ENCODE measurements at places on chromosomes 3 and 15. TPM values are rescaled to one million over a fixed set of nuclear protein-coding genes. Genes with fewer than 3 reads are reported as not detected.

- no peak for DNase-seq
These were observed 137.1 kb downstream of the CBLB start for GRCh38 chr3:105731686-105732085.

DNA sequence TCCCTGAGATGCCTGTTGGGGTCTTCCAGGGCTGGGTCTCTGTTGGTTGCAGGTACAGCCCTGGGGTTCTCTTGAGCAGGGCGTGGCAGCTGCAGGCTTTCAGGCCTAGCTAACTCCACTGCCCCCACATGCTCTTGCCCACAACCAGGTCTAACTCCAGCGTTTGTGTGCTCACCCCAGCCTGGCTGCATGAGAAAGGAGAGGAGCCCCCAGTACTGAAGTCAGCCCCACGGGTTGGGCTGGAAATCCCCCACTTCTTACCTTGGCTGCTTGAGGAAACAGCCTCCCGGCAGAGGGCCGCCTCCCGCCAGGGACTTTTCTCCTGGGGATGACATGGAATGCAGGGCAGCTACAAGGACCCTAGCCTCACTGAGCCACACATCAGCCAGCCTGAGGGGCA lies 16.7 kb upstream of the DLL4 start:
- no peak for DNase-seq

GRCh38 chr15:39132954-39133600 lies 447.8 kb upstream of the THBS1 start:
- peak; percentile 85 for DNase-seq

DNA sequence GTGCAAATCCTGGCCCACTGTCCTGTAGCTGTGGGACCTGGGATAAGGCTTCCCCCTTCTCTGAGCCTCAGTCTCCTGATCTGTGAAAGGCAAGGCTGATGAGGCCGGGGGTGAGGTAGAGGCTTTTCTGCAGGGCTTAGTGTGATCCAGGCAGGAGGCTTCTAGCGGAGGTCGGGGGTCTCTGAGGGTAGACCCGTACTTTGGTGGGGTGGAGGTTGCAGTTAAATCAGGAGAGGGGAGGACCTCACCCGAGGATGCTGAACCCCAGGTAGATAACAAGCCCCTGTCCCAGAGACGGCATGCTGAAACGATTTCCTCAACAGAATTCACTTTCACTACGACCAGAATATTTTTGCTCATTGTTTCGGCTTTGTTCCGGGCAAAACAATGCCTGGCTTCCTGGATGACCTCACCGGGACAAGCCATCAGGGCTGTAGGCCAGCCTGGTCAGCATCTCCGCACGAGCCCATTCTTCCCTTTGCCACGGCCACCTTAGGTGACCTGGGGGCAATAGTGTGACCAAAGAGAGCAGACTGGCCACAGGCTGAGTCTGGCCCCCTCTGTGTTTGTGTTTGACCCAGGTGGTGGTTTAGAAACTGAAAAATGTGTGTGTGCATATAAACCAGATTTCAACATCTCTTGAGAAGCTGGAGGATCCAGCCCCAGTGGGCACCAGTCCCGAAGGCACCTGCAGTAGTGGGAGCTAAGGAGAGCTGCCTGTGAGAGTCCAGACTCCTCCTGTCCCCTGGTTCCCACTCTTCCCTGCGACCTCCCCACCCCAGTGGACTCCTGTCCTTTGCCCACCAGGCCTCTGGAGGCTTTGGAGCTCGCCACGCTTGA lies 33.0 kb downstream of the SLC6A6 start:
- peak; percentile 50 for DNase-seq

- DNase-seq: no peak
These were observed 36.6 kb upstream of the STT3B start for GRCh38 chr3:31495971-31496665.

GRCh38 chr3:72961752-72962151 lies 34.9 kb upstream of the PPP4R2 start:
- no peak for DNase-seq

- no peak for DNase-seq
These were observed 32.7 kb downstream of the GLDN start for GRCh38 chr15:51374131-51374530.

- DNase-seq: no peak
These were observed 7.8 kb upstream of the RFC4 start for GRCh38 chr3:186814100-186814499.

DNA sequence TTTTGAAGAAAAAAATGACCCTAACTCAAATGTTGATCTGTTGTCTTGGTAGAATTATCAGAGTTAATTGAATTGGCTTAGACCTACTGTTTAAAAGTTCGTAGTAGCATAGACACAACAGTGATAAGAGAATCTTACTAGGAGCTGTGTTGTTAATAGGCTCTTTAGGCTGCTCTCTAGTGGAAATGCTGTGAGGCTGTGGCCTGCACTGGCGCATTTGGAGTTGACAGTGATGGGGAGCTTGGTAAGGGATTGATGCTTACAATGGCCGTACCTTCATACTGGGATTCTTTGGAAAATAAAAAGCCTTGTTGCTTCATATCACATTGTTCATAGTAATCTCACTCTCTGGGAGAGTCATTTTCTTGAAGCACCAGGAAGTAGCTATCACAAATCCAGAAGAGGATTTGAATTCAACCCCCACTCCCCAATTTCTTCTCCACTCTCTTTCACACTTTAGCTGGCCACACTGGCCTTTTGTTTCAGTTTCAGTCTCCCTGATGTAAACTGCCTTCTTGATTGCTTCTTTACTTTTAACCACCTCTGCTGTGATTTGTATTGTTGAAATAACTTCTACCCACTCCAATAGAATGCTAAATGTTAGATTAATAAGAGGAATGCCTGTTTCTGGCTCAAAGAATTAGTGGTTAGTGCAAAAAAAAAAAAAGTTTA lies 56.6 kb downstream of the CEP63 start:
- no peak for DNase-seq

DNA sequence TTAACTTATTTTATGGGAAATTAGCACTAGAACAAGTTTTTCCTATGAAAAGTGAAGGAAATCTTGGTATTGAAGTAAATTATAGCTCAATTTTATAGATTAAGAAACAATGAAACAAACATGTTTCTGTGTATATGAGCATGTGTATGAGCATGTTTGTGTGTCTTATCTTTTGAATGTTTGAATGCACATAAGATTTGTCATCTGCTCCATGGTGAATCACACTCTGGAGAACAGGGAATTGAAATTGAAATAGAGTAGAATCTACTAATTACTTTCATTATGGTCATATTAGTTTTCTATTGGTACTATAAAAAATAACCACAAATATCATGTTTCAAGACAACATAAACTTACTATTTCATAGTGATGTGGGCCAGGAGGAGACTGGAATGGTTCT lies 646.6 kb downstream of the OTOL1 start:
- DNase-seq: no peak

GRCh38 chr3:186004209-186004608 lies 66.4 kb upstream of the TRA2B start:
- no peak for DNase-seq

- peak; percentile 32 for DNase-seq
These were observed 287.9 kb downstream of the NLGN1 start for GRCh38 chr3:173685456-173685855.

DNA sequence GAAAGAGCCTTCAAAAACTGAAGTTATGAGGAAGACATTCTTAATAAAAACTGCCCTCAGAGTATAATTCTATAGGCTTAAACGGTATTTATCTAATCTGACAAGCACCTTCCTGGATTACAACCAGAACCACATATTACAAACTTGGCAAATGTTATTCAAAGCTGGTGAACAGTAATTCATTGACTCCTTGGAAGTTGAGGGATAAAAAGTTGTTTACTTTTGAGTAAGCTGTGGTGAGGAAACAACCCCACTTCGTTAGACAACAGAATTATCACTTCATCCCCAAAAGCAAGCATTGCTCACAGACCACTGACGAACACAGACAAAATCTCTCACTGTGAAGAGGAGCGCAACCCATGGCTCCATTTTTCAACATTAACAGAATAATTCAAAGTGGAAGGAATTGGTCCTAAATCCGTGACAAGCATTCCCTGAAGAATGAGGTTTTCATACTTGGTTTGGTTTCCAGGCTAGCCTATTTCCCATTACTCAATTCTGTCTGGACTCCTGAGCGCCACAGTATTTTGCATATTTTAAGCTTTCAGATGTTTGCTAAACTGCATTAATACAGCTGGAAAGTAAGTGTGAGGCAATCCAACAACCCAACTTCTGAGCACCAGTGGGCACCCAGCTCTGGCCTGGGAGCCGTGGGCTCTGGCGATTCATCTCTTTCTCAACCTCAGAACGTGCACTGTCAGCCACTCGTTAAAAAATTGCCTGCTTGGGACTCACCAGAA lies 32.7 kb downstream of the LRIG1 start:
- no peak for DNase-seq

- no peak for DNase-seq
These were observed 961 bp downstream of the HAPLN3 start for GRCh38 chr15:88894348-88894818.

DNA sequence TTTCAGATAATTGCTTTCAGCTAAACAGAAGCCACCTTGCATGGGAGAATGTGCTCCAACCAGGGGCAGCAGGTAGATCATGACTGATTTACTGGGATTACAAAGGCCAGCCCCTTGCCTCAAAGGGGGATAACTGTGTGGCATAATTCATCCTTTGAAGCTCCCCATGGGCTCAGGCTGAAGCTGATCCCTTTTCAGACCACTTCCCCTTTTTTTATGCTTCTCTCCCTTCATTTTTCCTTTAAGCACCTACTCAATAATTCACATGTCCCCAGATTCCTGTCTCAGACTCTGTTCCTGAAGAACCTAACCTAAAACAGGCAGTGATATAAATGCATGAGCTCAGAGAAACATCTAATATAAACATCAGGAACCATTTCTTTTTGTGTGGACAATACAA lies 8.2 kb upstream of the MYRIP start:
- DNase-seq: no peak

GRCh38 chr3:160677459-160677881 lies 510 bp downstream of the ARL14 start:
- DNase-seq: peak; percentile 18

DNA sequence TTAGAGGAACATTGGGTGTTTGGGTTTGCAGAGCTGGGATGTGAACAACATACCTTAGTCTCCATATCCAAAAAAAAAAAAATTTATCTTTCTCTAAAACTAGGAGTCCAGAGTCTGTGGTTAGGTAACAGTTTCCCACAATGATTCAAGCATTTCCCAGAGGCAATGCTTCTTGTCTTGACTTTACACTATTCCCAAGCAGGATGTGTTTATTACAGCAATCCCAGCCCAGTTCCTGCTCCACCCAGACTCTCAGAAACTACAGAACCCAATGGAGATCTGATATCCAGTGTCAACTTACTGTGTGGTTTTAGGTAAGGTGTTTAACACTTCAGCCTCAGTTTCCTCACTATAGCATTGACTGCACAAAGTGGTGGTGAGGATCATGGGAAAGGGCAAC lies 2.3 kb upstream of the C3orf62 start:
- DNase-seq: no peak

GRCh38 chr15:25936004-25936403 lies 72.9 kb upstream of the ATP10A start:
- DNase-seq: no peak

GRCh38 chr3:834679-835078 lies 258.1 kb upstream of the CNTN6 start:
- no peak for DNase-seq

DNA sequence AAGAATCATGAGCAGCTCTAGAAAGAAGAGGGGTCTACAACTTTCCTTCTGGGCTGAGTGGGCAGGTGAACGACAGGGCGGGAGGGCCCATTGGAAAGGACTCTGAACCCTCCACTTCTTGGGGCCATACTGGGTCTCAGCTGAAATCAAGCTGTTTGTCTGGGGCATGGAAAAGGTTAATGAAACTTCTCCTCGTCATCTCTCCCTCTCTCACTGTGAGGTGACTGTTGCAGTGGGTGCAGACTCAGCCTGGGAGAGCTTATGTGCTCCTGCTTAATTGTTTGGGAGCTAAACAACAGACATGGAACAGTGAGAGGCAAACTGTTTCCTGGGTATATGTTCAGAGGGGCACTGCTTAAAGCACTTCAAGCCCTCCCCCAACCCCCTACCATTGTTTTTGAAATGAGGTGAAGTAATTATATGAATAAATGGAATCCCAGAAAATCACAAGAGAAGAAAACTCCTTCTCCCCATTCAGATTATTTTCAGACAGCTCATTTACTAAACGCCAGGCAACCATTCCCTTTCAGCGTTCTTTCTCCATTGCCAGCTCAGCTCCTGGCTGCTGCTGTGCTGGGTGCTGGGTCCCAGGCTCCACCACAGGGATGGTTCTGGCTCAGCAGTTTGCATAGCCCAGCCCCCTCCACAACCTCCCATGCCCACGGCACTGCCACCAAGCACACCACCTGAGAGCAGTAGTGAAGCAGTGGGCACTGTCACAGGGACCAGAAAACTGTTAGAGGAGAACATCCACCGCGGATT lies 444.9 kb upstream of the TBL1XR1 start:
- no peak for DNase-seq

DNA sequence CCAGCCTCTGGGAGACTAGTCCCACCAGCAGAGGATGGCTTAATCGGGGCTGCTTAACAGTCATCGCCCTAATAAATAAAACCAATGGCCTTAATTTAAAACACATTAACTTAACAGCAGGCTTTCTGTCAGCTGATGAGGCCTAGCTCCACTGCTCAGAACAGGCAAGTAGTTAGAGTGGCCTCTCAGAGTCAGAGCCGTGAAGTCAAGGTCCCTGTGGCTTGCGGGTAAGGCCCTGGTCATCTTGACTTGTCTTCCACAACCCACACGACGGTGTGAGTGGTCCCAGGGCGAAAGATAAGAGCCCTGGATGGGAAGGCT lies 11.8 kb downstream of the XXYLT1 start:
- no peak for DNase-seq

- no peak for DNase-seq
These were observed 83.2 kb upstream of the RAP2B start for GRCh38 chr3:153078826-153079225.

RAB6B gene
- total RNA-seq: not detected

MOBP gene
- total RNA-seq: not detected

BBS4 gene
- 17.4 TPM for total RNA-seq

SYNPR gene
- not detected for total RNA-seq

SLC51A gene
- total RNA-seq: not detected

PCBP4 gene
- 7.8 TPM for total RNA-seq

STX19 gene
- total RNA-seq: not detected

ANKRD63 gene
- total RNA-seq: not detected

ZNF770 gene
- total RNA-seq: 10.3 TPM

CLDN1 gene
- 151 TPM for total RNA-seq

ZNF860 gene
- 3.5 TPM for total RNA-seq

KLHL40 gene
- total RNA-seq: not detected

SLC24A5 gene
- not detected for total RNA-seq

FAM81A gene
- total RNA-seq: 4.1 TPM

PARP16 gene
- 10.0 TPM for total RNA-seq

P2RY1 gene
- total RNA-seq: not detected
